Activated T-cell treated with anti-CD3 and anti-CD28 coated beads, Interleukin-2, amount 50 U/mL, for 72 hours (primary cell): ENCODE measurements at places on chromosomes 11 and 22. TPM values are rescaled to one million over a fixed set of nuclear protein-coding genes. Genes with fewer than 3 reads are reported as not detected.

DNA sequence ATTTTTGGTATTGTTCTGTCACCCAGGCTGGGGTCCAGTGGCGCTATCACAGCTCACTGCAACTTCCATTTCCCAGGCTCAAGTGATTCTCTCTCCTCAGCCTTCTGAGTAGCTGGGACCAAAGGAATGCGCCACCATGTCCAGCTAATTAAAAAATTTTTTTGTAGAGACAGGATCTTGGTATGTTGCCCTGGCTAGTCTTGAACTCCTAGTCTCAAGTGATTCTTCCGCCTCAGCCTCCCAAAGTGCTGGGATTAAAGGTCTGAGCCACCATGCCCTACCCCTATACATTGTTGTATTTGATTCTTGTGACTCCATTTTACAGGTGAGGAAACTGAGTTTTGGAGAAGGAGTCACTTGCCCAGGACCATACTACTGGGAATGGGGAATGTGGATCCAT lies 11.9 kb downstream of the KIAA1671 start:
- no peak for DNase-seq

GRCh38 chr11:35427071-35427470 lies 7.7 kb upstream of the SLC1A2 start:
- no peak for DNase-seq

- no peak for DNase-seq
Observed at GRCh38 chr11:27166130-27166529, 125.5 kb downstream of the BBOX1 start.

- no peak for DNase-seq
Observed at GRCh38 chr11:77087723-77088225, 14.9 kb upstream of the OMP start.

- no peak for DNase-seq
Observed at GRCh38 chr22:22995166-22995565, 75.2 kb upstream of the GNAZ start.

GRCh38 chr22:29716814-29717545 lies 2.8 kb upstream of the CABP7 start:
- peak; percentile 41 for DNase-seq

DNA sequence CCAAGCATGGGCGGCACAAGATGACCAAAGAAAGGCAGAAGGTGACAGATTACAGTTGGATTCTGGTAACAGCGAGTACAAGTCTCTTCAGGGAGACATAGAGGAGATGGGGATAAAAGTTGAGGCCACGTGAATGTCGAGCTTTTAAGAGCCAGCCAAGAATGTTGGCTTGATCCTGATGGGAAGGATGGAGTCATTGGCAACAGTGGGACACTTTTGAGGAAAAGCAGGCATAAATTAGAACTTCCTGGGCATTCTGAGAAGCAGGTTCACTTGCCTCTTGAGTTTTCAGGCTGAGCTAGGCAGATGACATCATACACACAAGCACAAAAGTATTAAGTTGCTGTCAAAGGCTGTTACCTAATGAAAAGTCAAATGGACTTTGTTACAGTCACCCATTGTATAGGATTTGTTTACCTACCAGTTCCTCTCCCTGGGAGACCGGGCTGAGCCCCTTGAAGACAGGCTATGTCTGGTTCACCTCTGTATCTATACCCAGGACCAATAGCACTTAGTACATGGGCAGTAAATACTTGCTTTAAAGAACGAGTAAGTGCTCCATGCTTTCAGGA lies 41.1 kb downstream of the TNRC6B start:
- no peak for DNase-seq

DNA sequence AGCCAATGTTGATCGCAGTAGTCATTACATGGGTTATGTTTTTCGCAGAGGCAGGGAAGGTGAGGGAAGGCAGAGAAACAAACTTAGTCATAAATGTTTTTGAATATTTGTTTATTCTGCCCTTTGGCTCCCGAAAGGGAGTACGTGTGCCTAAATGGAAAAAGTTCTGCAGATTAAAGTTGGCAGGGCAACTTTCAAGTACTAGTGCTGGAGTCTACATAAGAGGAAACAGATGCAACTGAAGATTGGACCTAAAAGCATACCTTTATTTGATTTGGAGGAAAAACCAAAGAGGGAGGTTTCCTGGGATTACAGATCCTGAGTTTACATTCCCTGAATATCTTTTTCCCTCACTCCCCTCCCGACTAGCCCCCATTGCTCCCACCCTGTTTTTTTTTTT lies 5.7 kb downstream of the HSD17B12 start:
- DNase-seq, result no peak

DNA sequence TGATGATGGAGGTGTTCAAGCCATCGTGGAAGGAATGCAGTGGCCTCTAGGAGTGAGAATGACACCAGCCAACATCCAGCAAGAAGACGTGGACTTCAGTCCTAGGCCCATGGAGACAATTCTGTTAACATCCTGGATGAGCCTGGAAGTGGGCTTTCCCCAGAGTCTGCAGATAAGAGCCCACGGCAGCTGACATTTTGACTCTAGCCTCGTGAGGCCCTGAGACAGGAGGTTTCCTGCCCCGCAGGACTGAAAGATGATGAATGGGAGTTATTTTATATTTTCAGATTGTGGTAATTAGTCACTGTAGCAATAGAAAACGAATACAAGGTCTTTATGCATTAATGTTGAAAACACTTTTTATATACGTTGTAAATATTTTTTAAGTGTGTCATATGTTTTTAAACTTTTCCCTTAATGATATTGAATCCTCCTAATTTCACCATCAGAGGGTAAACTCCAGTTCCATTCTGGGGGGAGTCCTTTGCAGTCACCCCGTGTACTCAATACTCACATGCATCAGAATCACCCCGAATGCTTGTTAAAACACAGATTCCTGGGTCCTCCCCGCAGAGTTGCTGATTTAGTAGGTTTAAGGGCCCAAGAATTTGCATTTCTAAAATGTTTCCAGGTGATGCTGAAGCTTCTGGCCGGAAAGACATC lies 570 bp upstream of the TPCN2 start:
- DNase-seq, result no peak

DNA sequence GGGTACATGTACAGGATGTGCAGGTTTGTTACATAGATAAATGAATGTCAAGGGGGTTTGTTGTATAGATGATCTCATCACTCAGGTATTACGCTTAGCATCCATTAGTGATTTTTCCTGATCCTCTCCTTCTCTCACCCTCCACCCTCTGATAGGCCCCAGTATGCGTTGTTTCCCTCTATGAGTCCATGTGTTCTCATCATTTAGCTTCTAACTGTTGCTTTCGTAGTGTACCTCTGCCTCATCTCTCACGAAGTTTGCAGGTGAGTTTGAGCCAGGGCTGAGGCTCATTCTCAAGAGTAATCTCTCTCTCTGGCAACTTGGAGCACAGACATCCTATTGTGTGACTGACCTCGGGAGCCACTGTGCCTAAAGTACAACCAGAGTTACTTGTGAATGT lies 4.7 kb upstream of the HBE1 start:
- DNase-seq, result no peak

C2CD3 gene
- total RNA-seq, result 35.2 TPM

CHST1 gene
- 0.10 TPM for total RNA-seq

NCF4 gene
- 15.8 TPM for total RNA-seq

TBX1 gene
- not detected for total RNA-seq

GLYATL1 gene
- 0.24 TPM for total RNA-seq

ISX gene
- total RNA-seq, result not detected

CARNS1 gene
- 3.8 TPM for total RNA-seq

SHANK2 gene
- 0.12 TPM for total RNA-seq
